ENCODE measurements at places on chromosomes 2 and 18.

DNA sequence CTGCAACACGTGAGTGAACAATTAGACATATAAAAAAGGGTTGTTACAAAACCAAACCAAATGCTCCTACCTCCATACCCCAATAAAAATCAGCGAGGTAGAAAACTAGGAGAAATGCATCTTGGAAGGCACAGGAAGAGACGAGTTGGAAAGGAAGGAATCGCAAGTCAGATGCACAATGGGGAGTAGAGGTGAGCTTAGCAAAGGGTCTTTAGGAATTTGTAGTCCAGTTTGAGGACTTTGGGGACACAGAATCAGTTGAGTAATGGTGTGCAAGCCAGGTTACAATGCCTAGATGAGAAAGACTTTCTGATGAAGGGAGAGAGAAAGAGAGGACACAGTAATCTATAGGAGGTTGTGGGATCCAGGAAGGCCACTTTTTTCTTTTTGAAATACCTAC, 35.7 kb downstream of the XRCC5 start:
- DNase-seq = no peak

GRCh38 chr2:96618596-96619283, 19.4 kb downstream of the KANSL3 start:
- no peak for DNase-seq

GRCh38 chr2:226661789-226662545, 137.7 kb downstream of the IRS1 start:
- peak; percentile 92 for DNase-seq

GRCh38 chr2:186912979-186913378, 64.0 kb upstream of the ZSWIM2 start:
- DNase-seq = no peak

GRCh38 chr2:203685081-203685621, 21.3 kb upstream of the CD28 start:
- DNase-seq = peak; percentile 99

- no peak for DNase-seq
Observed at GRCh38 chr2:126627643-126628042, 28.3 kb upstream of the GYPC start.

- DNase-seq = no peak
Observed at GRCh38 chr2:229343661-229344060, 72.6 kb upstream of the PID1 start.

- no peak for DNase-seq
Observed at GRCh38 chr2:46798998-46799698, 116.5 kb downstream of the MCFD2 start.

DNA sequence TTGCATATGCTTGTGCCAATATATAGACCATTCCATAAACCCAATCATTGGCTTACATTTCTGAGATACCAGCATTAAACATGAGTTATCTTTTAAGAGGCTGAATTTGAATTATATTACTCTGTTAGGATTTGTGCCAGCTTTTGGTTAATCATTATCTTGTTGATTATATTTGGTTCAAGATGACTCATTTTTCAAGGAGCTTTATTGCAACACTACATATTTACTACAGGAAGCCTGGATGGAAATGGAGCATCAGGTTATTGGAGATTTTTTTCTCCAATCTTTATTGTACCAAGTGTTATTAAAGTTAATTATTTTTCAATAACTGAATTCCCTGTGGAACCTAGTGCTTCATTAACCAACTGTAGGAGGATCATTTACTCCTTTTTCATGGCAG, 26.4 kb downstream of the EML4 start:
- DNase-seq = peak; percentile 37

- no peak for DNase-seq
Observed at GRCh38 chr2:12501469-12502158, 215.1 kb upstream of the TRIB2 start.

- no peak for DNase-seq
Observed at GRCh38 chr2:26172189-26172870, 558 bp upstream of the GAREM2 start.

DNA sequence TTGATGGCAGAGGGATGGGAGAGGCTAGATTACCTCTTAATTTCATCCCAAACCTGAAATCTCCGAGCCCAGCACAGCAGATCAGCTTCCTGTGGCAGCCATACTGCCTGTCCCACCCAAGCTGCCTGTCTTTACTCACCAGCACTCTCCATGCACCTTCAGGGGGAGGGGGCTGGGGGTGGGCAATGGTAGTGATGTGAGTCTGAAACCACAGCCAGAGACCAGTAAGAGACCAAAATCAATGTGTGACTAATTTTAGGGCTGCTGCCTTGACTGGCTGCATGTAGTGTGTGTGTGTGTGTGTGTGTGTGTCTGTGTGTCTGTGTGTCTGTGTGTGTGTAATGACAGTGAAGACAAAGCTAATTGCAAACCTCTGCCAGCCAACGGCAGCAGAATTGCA, 11.7 kb upstream of the TEX261 start:
- DNase-seq = no peak

GRCh38 chr2:217790681-217791392, 212.0 kb downstream of the TNS1 start:
- DNase-seq = no peak

DNA sequence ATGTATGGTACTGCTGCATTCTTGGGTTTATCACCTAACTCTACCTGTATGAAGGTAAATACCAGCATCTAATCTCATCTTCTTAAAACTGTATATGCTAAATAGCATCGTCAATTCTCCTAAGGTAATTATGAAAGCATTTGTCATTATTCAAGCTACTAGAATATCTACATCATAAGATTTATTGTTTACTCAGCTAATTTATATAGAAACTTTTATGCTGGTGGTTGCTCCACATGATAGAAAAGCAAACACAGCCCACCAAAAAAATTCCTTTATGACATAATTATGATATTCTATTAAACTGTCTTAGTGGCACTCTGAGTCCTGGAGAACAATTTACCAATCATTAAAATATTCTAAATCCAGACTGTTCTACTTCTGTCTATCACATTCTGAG, 1226.1 kb upstream of the NRXN1 start:
- no peak for DNase-seq

- DNase-seq = no peak
Observed at GRCh38 chr2:178296394-178297090, 102.2 kb downstream of the OSBPL6 start.

GRCh38 chr18:3319399-3319798, 57.5 kb downstream of the MYL12B start:
- no peak for DNase-seq

GRCh38 chr2:172120118-172120517, 17.4 kb upstream of the DLX2 start:
- DNase-seq = no peak

DNA sequence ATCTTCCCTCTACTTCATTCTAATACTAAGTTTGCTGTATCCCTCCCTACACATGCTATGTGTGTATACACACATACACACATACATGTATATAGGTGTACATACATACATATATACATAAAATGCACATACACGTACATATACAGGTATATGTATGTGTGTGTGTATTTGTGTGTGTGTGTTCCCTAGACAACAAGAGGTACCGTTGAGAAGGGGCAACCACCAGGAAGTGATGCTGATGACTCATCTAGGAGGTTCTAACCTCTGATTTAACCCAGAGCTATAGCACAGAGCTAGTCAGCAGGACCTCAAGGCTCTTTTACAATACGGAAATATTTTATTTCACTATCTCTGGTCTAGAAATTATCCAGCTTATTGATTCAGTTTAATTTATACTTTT, 139.2 kb downstream of the LAMA3 start:
- peak; percentile 37 for DNase-seq

GRCh38 chr2:84779781-84780180, 101.1 kb downstream of the TRABD2A start:
- DNase-seq = no peak

GRCh38 chr2:41948397-41948763, 99.4 kb upstream of the PKDCC start:
- DNase-seq = no peak

GRCh38 chr18:67924656-67925055, 408.1 kb upstream of the DSEL start:
- no peak for DNase-seq

GRCh38 chr2:53434466-53434865, 333.1 kb upstream of the CHAC2 start:
- DNase-seq = no peak

DNA sequence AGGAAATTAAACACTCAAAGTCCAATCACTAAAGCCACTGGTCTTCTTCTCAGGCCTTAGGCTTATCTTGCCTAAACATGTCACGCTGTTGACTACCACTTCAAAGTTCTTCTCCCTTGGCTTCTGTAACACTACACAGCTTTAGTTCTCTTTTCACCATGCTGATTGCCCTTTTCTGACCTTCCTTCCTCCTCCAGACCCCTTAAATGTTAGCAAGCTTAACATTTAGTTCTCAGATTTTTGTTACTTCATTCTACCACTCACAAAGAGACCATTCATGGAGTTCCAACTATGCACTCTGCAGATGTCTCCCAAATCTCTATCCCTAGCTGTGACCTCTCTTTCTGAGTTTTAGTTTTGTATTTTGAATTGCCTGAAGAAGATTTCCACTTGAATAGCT, 64.4 kb downstream of the TTC21B start:
- DNase-seq = no peak

DNA sequence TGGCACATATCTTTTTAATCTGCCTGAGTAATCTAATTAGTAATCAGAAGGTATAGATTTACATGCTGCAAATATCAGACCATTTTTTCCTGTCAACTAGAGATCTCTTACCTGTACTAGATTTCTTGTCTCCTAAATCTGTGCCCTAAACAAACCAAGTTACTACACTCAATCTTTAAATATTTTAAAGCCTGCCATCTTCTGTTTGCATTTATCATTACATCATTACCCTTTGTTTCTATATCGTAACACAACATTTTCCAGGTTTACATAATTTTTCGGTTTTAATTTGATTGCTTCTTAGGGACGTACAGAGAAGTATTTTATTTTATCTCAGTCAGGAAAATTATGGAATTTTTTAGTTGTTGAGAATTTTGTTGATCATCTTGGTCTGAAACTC, 25.7 kb downstream of the PSMA8 start:
- no peak for DNase-seq

- DNase-seq = no peak
Observed at GRCh38 chr18:30787410-30787809, 255.1 kb downstream of the DSC3 start.

DNA sequence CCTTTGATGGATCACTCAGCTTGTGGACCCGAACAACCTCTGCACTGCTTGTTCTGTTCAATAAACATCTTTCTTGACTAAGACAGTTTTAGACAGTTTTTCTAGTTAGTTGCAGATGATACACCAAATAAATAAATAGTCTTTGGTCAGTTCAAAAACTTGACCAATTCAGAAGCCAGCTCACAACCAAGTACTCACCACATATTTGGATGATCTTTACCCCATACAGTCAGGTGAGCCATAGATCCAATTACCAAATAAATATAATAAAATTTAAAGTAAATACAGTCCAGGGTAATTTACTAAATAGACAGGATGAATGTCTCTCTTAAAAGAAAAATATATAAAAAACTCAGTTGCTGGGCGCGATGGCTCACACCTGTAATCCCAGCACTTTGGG, 18.2 kb downstream of the SCN3A start:
- no peak for DNase-seq

GRCh38 chr18:56214706-56215105, 423.7 kb downstream of the TXNL1 start:
- no peak for DNase-seq

DNA sequence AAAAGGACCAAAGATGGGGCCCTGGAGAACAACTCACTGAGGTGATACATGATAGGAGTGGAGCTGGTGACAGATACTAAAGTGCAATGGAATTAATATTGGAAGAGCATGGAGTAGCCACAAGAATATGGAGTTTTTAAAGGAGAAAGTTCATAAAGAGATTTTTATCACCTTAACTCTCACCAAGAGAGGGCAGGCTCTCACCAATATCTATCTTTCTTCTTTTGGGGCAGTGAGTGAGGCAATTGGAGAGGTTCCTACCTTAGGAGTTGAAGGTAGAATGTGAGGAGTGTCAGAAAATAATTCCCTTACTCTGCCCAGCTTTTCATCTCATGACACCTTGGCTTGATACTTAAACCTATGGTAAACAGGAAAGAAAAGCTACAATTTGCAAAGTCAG, 233.7 kb upstream of the CWC22 start:
- peak; percentile 8 for DNase-seq

Measured in astrocyte of the cerebellum (primary cell).